ENCODE measurements at places on chromosomes 16 and 17. TPM values are rescaled to one million over a fixed set of nuclear protein-coding genes. Genes with fewer than 3 reads are reported as not detected.

DNA sequence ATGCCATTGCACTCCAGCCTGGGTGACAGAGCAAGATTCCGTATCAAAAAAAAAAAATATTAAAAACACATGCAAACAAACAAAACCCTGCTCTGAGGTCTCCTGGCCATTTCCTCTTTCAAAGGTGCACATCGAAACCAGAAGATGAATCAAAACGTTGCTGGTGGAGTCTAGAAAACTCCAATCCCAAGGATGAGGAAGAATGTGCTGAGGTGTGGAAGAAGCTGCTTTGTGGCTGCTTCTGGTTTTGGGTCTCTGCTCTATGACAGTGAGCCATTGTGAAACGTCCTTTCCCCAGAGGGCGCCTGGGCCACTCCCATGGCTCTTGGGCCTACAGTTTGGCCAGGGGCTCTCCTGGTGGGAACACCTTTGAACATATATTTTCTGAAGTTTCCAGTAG lies 112.6 kb downstream of the IRF8 start:
- no peak for DNase-seq

DNA sequence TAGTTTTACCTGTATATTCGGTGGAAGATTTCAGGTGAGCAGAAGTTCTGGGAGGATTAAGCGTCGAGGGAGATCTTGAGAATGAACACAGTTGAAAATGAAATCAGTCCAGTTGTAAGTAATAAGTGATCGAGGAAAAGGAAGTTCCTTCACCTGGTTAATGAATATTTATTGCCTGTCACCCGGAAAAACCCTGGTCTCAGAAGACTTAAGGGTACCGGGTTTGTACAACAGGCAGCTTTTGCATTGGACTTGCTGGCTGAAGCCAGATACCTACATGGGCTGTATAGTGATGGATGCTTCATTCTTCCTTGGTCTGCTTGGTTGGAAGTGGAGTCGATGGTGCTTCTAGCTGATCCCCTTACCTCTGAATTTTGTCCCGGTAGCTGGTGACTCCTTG lies 72.7 kb downstream of the PRKCA start:
- DNase-seq: no peak

DNA sequence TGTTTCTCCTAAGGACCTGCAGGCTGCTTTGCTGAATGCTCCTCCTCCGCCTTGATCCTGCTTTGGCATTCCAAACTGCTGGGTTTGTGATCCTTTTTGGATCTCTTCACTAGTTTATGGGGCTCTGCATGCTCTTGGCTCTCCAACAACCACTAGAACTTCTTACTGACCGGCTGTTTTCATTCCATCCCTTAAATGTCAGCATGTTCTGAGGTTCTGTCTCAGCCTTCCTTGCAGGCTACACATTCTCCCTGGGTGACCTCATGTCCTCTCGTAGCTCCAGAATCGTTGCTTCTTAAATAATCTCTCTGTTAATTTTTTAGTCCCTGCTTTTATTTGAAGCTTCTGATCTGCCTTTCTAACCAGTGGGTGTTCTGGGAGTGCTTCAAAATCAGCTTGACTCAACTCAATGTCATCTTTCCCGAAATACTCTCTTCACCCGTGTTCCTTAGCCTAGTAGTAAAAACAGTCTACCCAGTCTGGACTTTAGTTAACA lies 119.0 kb upstream of the HS3ST2 start:
- DNase-seq: no peak

The CORO6 gene
- total RNA-seq: 4.6 TPM

The NETO2 gene
- total RNA-seq: 0.27 TPM

The TEPSIN gene
- total RNA-seq: 38.0 TPM
